Memory B cell (primary cell): ENCODE measurements at places on chromosomes 1 and 21.

- no peak overlapping the region for H3K27ac ChIP-seq
- DNase-seq: no peak
- H3K36me3 ChIP-seq: no peaks in the 10 kb centered on the region
- peaks cover 14% of the 10 kb centered on the region for H3K4me1 ChIP-seq
These were observed 265 bp downstream of the NRDC start for GRCh38 chr1:51878308-51878615.

- H3K36me3 ChIP-seq: no peaks in the 10 kb centered on the region
- H3K4me3 ChIP-seq: peak overlapping the region; percentile 30
- DNase-seq: no peak
- peaks cover 13% of the 10 kb centered on the region for H3K4me1 ChIP-seq
These were observed 5.6 kb upstream of the PLCH2 start for GRCh38 chr1:2470290-2471158.

DNA sequence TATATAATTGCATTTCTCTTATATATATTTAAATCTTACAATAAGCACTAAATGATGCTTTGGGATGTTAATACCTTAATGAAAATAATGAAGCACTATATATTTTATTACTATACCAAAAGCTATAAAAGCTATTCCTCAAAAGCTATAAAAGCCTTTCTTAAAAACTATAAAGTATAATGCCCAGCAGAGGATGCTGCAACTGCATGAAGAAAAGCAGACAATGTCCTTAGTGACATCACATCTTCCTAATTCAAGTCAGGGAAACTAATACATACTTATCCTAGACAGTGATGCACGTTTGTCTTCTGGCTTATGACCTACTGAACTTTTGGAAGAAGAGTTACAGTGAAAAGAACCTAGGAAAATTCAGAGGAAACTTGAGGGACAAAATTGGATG is 13.6 kb upstream of the C1orf185 start:
- no peak overlapping the region for H3K4me3 ChIP-seq
- H3K27ac ChIP-seq: no peak overlapping the region
- no peak for DNase-seq
- peaks cover 23% of the 10 kb centered on the region for H3K27me3 ChIP-seq
- no peaks in the 10 kb centered on the region for H3K4me1 ChIP-seq

DNA sequence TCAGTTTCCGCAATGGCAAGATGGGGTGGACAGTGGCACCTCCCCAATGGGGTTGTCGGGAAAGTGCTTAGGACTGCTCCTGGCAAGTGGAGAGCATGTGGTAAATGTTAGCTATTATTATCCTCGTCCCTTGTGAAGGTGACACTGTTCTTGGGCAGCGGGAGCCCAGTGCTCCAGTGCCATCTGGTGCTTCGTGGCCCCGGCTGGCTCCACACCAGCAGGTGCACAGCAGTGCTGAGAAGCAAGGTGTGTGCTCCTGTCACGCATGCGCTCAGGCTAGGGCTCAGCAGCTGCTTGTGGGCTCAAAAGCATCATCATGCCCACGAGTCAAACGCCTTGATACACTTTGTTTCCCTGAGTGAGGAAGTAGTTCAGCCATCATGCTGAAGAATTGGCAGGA is 24.9 kb upstream of the KCNC4 start:
- H3K36me3 ChIP-seq: no peaks in the 10 kb centered on the region
- peaks cover 15% of the 10 kb centered on the region for H3K27me3 ChIP-seq
- no peak for DNase-seq
- H3K4me1 ChIP-seq: no peaks in the 10 kb centered on the region
- H3K27ac ChIP-seq: no peak overlapping the region

- H3K36me3 ChIP-seq: peaks cover 11% of the 10 kb centered on the region
- no peak for DNase-seq
These were observed 20.4 kb downstream of the CDC7 start for GRCh38 chr1:91520942-91521507.

GRCh38 chr1:62841587-62842169 is 57.7 kb downstream of the ATG4C start:
- H3K27ac ChIP-seq: no peak overlapping the region
- no peak overlapping the region for H3K4me3 ChIP-seq
- peaks cover 6% of the 10 kb centered on the region for H3K36me3 ChIP-seq
- peaks cover 2% of the 10 kb centered on the region for H3K4me1 ChIP-seq
- H3K27me3 ChIP-seq: no peaks in the 10 kb centered on the region

GRCh38 chr1:39386997-39387396 is 104.4 kb upstream of the BMP8A start:
- H3K27me3 ChIP-seq: no peaks in the 10 kb centered on the region
- no peak overlapping the region for H3K4me3 ChIP-seq
- DNase-seq: no peak
- H3K36me3 ChIP-seq: peaks cover 34% of the 10 kb centered on the region
- H3K27ac ChIP-seq: no peak overlapping the region

DNA sequence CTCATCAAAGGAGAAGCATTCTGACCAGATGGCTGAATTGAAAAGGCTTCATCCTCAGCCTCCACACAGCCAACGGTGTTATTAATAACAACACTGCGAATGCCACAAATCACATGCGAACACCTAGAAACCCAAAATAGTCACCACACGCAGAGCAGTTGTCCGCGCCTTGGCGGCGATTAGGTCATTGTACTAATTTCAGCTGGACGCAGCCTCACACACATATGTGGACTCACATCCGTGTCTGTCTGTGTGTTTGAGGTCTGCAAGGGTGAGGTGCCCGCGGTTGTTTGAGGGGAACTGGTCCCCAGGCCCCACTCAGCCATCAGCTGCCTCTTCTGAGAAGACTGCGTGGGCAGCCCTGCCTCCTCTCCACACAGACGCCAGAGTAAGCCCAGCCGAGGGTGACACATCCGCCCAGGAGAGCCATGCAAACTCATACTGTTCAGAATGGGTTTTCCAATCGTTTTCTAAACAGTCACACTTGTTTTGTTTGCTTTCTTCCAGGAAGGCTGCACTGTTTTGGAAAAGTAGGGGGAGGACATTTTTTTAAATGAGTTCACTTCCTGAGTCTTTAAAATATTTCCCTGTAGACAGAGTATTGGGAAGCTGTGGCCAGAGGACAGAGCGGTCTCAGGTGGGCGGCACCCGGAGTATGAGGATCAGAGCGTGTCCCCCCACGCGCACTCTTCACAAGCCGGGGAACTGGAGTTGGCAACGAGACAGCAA is 53.4 kb downstream of the TOMM20 start:
- H3K27ac ChIP-seq: peak overlapping the region; percentile 56
- peaks cover 18% of the 10 kb centered on the region for H3K4me1 ChIP-seq
- H3K27me3 ChIP-seq: no peaks in the 10 kb centered on the region
- H3K36me3 ChIP-seq: no peaks in the 10 kb centered on the region
- DNase-seq: peak; percentile 43

DNA sequence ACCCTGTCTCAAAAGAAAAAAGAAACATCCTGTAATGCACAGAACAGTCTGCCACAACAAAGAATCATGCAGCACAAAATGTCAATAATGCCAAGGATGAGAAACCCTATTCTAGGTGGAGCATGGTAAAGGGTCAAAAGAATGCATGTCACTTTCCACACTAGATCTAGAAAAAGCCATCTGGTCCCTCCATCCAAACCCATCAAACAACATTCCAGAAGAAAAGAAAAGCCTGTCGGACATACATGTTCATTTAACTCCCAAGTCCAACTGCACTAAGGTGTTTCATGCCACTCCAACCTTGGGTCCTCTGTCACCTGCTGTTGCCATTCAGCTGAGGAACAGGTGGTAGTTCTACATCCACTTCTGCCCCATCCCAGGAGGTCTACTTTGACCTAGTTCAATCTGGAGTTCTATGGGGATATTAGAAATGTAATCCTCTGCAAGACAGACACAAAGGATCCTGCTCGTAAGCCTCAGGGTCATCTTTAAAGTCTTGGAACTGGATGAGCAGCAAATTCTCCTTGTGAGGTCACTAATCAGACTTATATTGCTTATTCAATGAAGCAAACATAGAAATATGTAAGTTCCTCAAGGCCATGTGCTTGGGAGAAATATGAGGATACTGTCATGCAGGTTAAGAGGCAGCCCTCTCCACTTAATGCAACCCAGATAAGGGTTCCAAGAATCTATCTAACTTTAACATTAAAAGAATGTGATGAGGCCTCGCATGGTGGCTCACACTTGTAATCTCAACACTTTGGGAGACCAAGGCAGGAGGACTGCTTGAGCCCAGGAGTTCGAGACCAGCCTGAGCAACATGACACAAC is 3.7 kb downstream of the DEDD start:
- no peak overlapping the region for H3K27ac ChIP-seq
- H3K4me1 ChIP-seq: peaks cover 21% of the 10 kb centered on the region
- DNase-seq: no peak
- H3K4me3 ChIP-seq: no peak overlapping the region

GRCh38 chr1:234902774-234903547 is 225.7 kb downstream of the TOMM20 start:
- H3K4me3 ChIP-seq: no peak overlapping the region
- no peaks in the 10 kb centered on the region for H3K36me3 ChIP-seq
- no peak overlapping the region for H3K27ac ChIP-seq
- H3K27me3 ChIP-seq: no peaks in the 10 kb centered on the region

GRCh38 chr1:68438310-68438709 is 11.4 kb downstream of the RPE65 start:
- H3K36me3 ChIP-seq: no peaks in the 10 kb centered on the region
- peaks cover 7% of the 10 kb centered on the region for H3K27me3 ChIP-seq
- no peak overlapping the region for H3K4me3 ChIP-seq
- DNase-seq: no peak

- no peaks in the 10 kb centered on the region for H3K27me3 ChIP-seq
- H3K27ac ChIP-seq: no peak overlapping the region
These were observed 60.5 kb downstream of the ERI3 start for GRCh38 chr1:44294588-44295007.

- no peak overlapping the region for H3K27ac ChIP-seq
- no peaks in the 10 kb centered on the region for H3K27me3 ChIP-seq
- DNase-seq: no peak
- H3K36me3 ChIP-seq: no peaks in the 10 kb centered on the region
- H3K4me3 ChIP-seq: no peak overlapping the region
These were observed 923.1 kb upstream of the NEGR1 start for GRCh38 chr1:73205294-73205973.

- H3K27me3 ChIP-seq: no peaks in the 10 kb centered on the region
- peaks cover 9% of the 10 kb centered on the region for H3K36me3 ChIP-seq
- H3K4me3 ChIP-seq: no peak overlapping the region
- no peak for DNase-seq
These were observed 9.4 kb downstream of the PIGP start for GRCh38 chr21:37063433-37063832.

- peak within 1 kb of the TSS; percentile 79 for H3K4me3 ChIP-seq
- DNase-seq: peak; percentile 30
- peaks cover 15% of the 10 kb centered on the region for H3K4me1 ChIP-seq
These were observed at the start of gene PDE9A for GRCh38 chr21:42653231-42654061. Gene PDE9A, plus strand, starts transcription at chr21:42653621. Its CDS starts 194 bp downstream, at chr21:42653815.

- H3K4me3 ChIP-seq: no peak overlapping the region
- no peak overlapping the region for H3K27ac ChIP-seq
- no peak for DNase-seq
- H3K4me1 ChIP-seq: peaks cover 12% of the 10 kb centered on the region
- H3K27me3 ChIP-seq: no peaks in the 10 kb centered on the region
These were observed 9.2 kb downstream of the ZNF496 start for GRCh38 chr1:247322442-247322841.

DNA sequence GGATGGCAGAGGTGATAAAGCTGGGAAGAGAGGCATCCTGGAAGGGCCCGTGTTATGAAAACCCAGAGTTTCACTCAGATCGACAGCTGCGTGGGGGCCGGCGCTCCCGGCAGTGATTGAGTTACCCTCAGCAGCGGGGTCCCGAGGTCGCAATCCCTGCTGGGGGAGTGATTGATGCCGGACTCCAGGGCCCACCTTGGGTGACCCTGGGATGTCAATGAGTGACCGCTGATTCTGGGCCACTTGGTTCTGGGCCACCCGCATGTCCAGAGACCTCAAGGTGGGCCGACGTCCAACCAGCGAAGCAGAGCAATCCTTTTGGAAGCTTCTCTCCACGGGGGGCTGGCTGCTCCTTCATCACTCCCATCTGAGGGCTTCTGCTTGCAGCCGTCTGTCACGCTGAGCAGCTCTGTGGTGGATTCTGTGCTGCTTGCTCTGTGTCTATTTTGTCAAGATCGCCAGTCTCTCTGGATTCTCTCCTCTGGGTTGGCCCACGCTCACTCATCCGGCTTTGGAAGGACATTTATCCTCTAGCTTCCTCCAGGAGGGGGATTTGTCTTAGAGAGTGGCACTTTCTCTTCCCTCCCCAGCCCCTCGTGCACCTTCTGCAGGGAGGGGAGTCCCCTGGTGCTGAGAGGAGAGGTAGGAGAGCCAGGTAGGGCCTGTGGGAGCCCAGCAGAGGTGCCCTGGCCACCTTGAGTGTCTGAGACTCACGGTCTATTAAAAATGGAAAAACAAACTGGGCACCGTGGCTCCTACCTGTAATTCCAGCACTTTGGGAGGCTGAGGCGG is 110.9 kb upstream of the C1orf174 start:
- peaks cover 3% of the 10 kb centered on the region for H3K36me3 ChIP-seq
- DNase-seq: no peak
- H3K27ac ChIP-seq: no peak overlapping the region
- no peak overlapping the region for H3K4me3 ChIP-seq
- peaks cover 7% of the 10 kb centered on the region for H3K4me1 ChIP-seq
- no peaks in the 10 kb centered on the region for H3K27me3 ChIP-seq

GRCh38 chr1:41719128-41719527 is 199.6 kb downstream of the HIVEP3 start:
- no peak overlapping the region for H3K27ac ChIP-seq
- H3K4me3 ChIP-seq: no peak overlapping the region
- no peaks in the 10 kb centered on the region for H3K27me3 ChIP-seq
- H3K36me3 ChIP-seq: no peaks in the 10 kb centered on the region
- DNase-seq: no peak
